SJCRH30 (cell line): ENCODE measurements at places on chromosomes 12 and 14.
A peak's percentile ranks its signal among the peaks of the same experiment; 100 is the strongest.

- no peak for DNase-seq
Observed at GRCh38 chr14:35222872-35223466, 69.2 kb upstream of the PSMA6 start.

GRCh38 chr14:42316693-42317092, 710.0 kb downstream of the LRFN5 start:
- no peak for DNase-seq

GRCh38 chr12:3362737-3363136, 128.3 kb upstream of the PRMT8 start:
- no peak for DNase-seq

DNA sequence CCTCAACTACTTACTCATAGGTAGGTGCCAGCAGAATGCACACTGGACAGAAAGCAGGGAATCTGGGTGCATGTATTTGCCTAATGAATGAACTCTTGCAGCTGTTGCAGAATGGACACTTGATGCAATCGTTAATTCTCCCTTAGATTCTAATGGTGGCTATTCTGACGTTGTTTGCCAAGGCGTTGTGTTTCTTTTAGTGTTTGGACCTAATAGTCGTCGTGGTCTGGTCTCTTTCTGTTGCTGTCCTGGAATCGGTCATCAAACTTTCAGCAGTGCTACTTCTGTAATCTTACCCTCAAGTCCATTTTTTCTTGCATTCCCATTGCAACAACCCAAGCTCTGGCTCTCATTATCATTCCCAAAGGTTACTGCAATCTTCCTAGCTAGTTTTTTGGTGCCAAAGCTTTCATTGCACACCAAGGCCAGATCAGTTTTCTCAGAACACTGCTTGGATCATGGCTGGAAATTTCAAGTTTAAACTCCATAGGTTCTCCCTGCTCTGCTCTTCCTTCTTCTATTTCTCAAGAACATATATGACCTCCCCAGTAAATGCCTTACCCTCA, 31.3 kb downstream of the BMP4 start:
- no peak for DNase-seq

DNA sequence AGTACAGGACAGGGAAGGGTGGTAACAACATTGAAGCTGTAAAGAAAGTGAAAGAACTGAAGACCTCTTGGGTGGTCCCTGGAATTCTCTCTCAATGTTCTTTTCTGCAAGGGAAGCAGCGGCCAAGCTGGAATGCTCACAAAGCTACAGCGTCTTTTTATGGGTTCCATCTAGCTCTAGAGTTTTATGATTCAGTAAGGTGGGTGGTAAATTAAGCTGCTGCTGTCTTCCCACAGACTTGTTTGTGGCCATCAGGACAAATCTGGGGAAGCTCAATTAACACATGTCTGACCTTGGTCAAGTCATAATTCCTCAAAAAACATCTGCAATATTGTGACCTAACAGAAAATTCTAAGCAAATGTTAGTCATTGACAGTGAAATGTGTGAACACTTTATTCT, 139.1 kb downstream of the MED13L start:
- DNase-seq: peak; percentile 91

GRCh38 chr12:121465921-121466793, 66.2 kb downstream of the RNF34 start:
- peak; percentile 21 for DNase-seq

- DNase-seq: peak; percentile 50
Observed at GRCh38 chr14:106094654-106095189, 568.3 kb downstream of the TMEM121 start.

DNA sequence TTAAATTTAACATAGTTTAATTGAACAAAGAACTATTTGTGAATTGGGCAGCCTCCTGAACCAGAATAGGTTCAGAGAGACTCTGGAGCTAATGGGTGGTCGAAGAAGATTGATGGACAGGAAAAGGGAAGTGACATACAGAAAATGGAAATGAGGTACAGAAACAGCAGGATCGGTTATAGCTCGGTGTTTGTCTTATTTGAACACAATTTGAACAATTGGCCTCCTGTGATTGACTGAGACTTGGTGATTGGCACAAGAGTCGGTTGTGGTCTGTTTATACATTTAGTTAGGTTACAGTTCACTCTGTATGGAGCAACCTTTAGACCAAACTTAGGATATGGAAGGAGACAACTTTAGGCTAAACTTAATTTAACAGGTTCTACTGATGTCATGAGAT, 18.4 kb upstream of the CFL2 start:
- no peak for DNase-seq

DNA sequence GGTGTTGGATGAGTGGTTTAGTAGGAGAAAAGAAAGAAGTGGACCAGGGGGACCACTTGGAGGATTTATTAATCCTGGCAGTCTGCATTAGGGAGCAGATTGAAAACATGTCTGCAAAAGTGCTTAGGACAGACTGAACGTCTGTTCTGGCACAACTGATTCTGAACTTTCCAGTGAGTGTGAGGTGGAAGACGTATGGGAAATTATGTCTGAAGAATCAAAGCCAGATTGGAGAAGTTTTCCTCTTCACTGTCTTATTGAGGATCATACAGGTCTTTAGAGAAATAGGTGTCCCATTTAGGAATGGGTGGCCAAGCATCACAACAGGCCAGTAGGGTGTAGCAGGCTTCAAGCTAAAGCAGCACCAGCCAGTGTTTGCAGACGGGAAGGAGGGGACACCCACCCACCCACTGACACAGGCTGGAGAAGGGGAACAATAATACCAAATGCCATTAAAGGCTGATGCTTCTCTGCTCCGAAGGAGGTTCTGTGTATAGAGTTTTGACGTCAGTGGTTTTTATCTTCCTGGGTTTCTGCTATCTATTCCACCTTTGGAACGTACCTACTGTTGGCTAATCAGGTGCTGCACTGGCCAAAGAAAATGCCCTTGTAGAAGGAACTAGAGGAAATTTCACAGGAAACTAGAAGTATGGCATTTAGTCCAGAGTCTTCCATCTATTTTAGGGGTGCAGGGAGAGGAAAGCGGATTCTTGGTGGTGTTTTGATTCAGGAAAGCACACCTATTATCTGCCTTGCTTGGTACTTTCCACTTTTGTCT, 1.8 kb downstream of the SRRM4 start:
- DNase-seq: no peak

DNA sequence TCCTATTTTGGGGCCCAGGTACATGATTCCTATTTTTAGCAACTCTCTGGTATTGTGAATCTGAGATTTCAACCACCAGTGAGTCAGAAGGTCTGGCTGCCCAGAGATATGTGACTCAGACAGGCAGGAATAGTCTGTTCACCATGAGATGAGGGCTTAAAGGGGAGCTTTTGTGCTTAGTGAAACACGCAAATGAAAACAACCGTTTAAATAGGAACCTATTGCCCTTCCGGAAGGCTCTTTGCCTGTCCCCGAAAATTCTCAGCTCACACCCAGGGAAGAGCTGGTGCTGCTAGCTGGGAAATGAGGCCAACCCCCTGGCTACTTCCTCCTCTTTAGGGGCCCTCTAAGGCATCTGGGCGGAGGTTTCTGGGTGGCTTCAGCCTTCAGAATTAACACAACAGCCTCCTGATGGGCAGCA, 283.6 kb downstream of the CACNA1C start:
- peak; percentile 51 for DNase-seq
